Esophagus mucosa (tissue), 1 donor: ENCODE measurements at places on chromosomes 1 and 21.

- ATAC-seq = no peak
Observed at GRCh38 chr1:41622859-41623732, 138.6 kb upstream of the EDN2 start.

- no peak for ATAC-seq
Observed at GRCh38 chr1:50665413-50665812, 242.2 kb upstream of the DMRTA2 start.

GRCh38 chr21:39630191-39630591 lies 17.5 kb downstream of the B3GALT5 start:
- no peak for ATAC-seq

- ATAC-seq = peak; percentile 100
Observed at GRCh38 chr1:197146101-197147095, at the start of gene ASPM. TSS of gene ASPM (minus strand) at chr1:197146669. CDS start at chr1:197146437, 232 bp downstream.

GRCh38 chr1:53658489-53659230 lies 80.3 kb downstream of the GLIS1 start:
- no peak for ATAC-seq

GRCh38 chr1:8899046-8899445 lies 20.6 kb upstream of the ENO1 start:
- no peak for ATAC-seq

- no peak for ATAC-seq
Observed at GRCh38 chr1:24541711-24542346, 14.1 kb upstream of the NCMAP start.

DNA sequence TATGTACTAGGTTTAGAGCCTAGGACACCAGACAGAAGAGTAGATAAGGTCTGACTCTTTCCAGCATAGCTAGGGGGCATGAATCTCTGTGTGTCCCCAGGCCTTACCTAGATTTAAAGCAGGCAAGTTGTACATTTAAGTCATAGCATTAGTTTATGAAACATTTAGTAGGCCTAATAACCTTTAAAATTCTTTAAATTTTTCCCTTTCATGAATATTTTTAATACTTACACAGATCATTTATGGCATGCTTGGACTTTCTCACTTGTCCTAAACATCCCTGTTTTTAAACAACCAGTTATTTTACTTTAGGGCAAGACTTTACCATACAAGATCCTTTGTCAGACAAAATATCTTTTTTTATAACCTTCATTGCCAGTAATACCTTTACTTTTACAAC lies 258.4 kb upstream of the ZRANB2 start:
- ATAC-seq = no peak
